HepG2 (cell line): ENCODE measurements at places on chromosomes 7 and 10. TPM values are rescaled to one million over a fixed set of nuclear protein-coding genes. Genes with fewer than 3 reads are reported as not detected.

The XRCC2 gene
- 13.2 and 14.5 TPM in 2 replicates for total RNA-seq

- H3K27me3 ChIP-seq: no peaks in the 10 kb centered on the region
- no peak for DNase-seq
- no peaks in the 10 kb centered on the region for H3K36me3 ChIP-seq
- peaks cover 41% of the 10 kb centered on the region for H3K4me1 ChIP-seq
Observed at GRCh38 chr7:77734659-77735421, 38.6 kb downstream of the RSBN1L start.

DNA sequence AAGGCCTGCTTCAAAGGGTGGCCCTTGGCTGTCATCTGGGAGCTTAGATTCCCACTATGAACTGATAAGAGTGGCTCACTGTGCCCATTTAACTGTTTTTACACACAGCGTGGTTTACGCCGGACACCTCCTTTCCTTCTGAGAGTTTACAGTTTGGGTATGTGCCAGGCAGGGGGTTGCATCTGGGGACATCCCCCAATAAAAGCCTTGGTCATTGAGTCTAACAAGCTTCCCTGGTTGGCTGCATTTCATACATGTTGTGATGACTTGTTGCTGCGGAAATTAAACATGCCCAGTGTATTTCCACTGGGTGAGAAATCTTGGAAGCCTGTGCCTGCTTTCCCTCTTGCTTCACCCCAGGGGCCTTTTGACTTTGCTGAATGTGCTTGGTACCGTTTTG, 264.1 kb upstream of the NPY start:
- H3K27me3 ChIP-seq: no peaks in the 10 kb centered on the region
- no peaks in the 10 kb centered on the region for H3K4me1 ChIP-seq
- H3K27ac ChIP-seq: no peak overlapping the region
- H3K36me3 ChIP-seq: no peaks in the 10 kb centered on the region
- DNase-seq: no peak
- H3K4me3 ChIP-seq: no peak overlapping the region

DNA sequence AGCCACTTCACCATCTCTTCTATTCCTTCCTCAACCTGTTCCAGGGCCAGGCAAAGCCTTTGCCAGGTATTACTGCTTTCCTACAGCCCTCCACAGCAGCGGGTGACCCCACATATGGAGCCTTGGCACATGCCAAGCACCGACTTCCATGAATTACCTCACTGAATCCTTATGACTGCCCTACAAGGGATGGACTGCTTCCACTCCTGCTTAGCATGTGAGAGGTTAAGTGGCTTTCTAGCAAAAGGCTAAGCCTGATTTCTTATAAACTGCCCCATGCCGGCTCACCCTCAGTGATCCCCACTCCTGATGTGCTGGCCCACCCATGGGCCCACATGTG, 44.0 kb upstream of the PDLIM1 start:
- no peak overlapping the region for H3K4me3 ChIP-seq
- H3K36me3 ChIP-seq: peaks cover 28% of the 10 kb centered on the region
- H3K27ac ChIP-seq: no peak overlapping the region
- H3K27me3 ChIP-seq: no peaks in the 10 kb centered on the region
- DNase-seq: no peak

GRCh38 chr7:155298288-155298833, 683 bp downstream of the INSIG1 start:
- no peaks in the 10 kb centered on the region for H3K4me1 ChIP-seq
- no peaks in the 10 kb centered on the region; the same call in 1 of the 2 replicates for H3K27me3 ChIP-seq
- no peak for DNase-seq
- H3K27ac ChIP-seq: no peak overlapping the region
- no peaks in the 10 kb centered on the region for H3K36me3 ChIP-seq

DNA sequence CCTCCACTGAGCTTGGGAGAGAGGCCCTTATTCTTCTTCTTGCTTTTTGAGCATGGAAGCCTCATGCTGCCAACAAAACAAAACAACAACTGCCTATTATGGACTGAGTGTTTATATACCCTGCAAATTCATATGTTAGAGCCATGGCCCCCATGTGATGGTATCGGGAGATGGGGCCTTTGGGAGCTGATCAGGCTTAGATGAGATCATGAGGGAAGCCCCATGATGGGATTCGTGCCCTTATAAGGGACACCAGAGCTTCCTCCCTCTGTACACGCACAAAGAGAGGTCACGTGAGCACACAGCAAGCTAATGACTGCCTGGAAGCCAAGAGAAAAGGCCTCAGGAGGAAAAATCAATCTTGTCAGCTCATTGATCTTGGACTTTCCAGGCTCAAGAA, 235.0 kb downstream of the FANK1 start:
- no peak overlapping the region for H3K27ac ChIP-seq
- peaks cover 1% of the 10 kb centered on the region for H3K27me3 ChIP-seq

DNA sequence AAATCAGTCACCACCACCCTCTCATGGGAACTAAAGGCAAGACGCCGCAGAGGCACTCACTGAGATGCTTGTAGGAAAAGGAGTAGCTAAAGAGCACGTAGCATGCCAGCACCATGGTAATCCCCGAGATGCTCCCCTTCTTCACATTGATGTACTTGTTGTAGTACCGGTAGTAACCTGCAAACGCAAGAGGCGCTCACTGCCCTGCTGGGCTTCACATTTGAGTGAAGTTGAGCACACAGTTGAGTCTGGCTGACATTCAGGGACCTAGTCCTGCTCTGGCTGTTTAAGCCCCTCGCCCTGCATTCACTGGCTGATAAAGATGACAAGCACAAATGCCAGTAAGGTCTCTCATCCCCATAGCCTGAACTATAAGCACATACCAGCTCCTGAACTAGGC, 6.9 kb downstream of the ATP5MF start:
- H3K4me3 ChIP-seq: no peak overlapping the region
- peaks cover 38% of the 10 kb centered on the region for H3K4me1 ChIP-seq
- no peaks in the 10 kb centered on the region for H3K27me3 ChIP-seq
- H3K27ac ChIP-seq: no peak overlapping the region

DNA sequence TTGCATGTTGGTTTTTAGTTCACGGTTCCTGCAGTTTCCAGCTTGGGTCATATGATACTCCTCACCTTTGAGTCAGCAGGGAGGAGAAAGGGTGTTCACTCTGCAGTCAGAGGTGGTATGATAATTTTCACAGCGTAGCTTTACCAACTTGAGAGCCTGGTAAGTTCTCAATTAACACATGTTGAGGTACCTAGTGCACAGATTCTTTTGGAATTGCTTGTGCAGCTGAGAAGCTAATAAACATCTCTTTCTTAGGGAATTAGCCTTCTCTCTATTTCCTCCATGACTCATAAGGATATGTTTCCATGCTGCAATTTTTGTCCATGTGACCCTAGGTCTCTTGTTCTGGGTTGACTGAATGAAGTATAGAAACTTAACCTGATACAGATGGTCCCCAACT, 166.6 kb downstream of the KIF20B start:
- no peaks in the 10 kb centered on the region for H3K4me1 ChIP-seq
- DNase-seq: no peak
- no peaks in the 10 kb centered on the region for H3K27me3 ChIP-seq
- no peak overlapping the region for H3K27ac ChIP-seq
- H3K4me3 ChIP-seq: no peak overlapping the region

GRCh38 chr7:107125475-107125874, 43.3 kb upstream of the HBP1 start:
- H3K27ac ChIP-seq: no peak overlapping the region
- H3K4me3 ChIP-seq: no peak overlapping the region
- no peaks in the 10 kb centered on the region for H3K27me3 ChIP-seq
- no peaks in the 10 kb centered on the region for H3K36me3 ChIP-seq
